ENCODE measurements at places on chromosomes 6 and 20.

DNA sequence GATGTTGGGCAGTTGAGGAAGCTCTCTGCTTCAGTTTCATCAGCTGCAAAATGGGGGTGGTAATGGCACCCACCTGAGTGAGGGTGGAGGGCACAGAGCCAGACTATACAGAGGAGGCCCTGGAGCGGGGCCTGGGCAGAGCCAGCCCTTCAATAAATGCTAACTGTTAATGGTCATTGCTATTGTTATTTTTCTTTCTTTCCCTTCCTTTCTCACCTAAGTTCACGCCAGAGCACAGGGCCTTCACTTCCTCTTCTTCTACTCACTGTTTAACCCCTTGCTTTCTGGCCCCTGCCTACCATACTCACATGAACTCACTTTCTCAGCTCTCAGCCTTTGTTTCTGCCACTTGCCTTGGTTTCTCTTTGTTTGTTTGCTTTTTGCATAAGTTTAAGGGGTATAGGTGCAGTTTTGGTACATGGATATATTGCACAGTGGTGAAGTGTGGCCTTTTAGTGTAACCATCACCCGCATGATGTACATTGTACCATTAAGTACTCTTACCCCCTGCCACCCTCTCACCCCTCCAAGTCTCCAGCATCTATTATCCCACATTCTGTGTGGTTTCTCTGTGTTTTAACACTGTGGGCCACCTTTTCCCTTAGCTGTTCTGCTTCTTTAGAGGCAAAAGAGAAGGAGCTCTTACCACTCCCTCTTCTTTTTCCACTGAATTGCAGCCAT, 7.5 kb upstream of the RREB1 start:
- no peak for DNase-seq

DNA sequence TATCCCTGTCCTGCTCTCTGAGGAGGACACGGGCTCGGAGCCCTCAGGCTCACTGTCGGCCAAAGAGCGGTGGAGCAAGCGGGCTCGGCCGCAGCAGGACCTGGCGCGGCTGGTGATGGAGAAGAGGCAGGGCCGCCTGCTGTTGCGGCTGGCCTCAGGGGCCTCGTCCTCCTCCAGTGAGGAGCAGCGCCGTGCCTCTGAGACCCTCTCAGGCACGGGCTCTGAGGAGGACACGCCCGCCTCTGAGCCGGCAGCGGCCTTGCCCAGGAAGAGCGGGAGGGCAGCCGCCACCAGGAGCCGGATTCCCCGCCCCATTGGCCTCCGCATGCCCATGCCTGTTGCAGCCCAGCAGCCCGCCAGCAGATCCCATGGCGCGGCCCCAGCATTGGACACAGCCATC, 14.2 kb upstream of the SLC22A7 start:
- DNase-seq = no peak

- DNase-seq = peak; percentile 62
These were observed 9.4 kb upstream of the HLA-DQA1 start for GRCh38 chr6:32627831-32628230.

GRCh38 chr6:12066297-12066696, 54.2 kb downstream of the HIVEP1 start:
- peak; percentile 21 for DNase-seq

DNA sequence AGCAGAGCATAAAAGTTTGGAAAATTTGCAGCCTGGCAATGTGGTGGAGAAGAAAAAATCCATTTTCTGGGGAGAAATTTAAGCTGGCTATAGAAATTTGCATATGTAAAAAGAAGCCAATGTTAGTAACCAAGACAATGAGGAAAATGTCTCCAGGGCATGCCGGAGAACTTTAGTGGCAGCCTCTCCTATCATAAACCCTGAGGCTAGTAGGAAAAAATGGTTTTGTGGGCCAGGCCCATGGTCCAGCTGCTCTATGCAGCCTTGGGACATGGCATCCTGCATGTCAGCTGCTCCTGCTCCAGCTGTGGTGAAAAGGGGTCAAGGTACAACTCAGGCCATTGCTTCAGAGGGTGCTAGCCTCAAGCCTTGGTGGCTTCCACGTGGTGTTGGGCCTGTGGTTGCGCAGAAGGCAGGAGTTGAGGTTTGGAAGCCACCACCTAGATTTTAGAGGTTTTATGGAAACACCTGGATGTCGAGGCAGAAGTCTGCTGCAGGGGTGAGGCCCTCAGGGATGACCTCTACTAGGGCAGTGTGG, 101.8 kb upstream of the SYNCRIP start:
- no peak for DNase-seq

DNA sequence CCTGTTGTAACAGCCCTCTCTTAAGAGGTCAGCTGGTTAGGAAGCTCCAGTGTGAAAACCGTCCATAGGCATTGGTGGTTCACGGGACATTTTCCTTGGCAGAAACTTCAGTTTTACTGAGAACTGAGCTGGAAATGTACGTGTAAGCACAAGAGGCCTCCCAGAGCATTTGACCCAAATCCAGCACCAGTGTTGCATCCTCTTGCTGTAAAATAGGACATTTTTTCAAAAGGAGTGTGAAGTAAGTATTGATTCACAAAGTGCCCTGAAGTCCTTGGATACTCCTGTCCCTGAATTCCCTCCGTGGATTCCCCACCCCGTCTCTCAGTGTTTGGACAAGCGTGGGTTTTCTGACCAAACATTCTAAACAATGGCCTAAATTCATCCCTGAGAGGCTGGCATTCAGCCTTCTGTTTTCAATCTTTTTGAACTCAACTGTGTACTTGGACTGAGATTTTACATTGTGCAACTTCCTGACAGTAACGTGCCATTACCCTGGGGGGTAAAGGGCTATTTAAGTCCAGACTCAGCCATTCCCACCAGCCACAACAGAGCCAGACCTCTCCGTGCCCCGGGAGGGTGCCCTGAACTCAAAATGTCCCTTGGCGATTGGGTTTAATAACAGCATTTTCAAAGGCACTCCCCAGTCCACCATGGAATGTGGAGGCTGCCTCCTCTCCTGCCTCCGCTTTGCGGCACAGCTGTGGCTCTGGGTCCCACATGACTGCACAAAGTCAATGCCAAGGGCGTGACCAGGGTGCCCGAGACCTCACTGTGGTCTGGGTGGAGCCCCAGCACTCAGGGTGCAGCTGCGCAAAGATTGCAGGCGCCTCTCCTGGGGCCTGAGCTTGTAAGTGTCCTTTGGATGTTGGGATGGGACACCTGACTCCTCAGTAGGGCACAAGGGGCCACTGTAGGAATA, 92.7 kb upstream of the AFDN start:
- peak; percentile 28 for DNase-seq

DNA sequence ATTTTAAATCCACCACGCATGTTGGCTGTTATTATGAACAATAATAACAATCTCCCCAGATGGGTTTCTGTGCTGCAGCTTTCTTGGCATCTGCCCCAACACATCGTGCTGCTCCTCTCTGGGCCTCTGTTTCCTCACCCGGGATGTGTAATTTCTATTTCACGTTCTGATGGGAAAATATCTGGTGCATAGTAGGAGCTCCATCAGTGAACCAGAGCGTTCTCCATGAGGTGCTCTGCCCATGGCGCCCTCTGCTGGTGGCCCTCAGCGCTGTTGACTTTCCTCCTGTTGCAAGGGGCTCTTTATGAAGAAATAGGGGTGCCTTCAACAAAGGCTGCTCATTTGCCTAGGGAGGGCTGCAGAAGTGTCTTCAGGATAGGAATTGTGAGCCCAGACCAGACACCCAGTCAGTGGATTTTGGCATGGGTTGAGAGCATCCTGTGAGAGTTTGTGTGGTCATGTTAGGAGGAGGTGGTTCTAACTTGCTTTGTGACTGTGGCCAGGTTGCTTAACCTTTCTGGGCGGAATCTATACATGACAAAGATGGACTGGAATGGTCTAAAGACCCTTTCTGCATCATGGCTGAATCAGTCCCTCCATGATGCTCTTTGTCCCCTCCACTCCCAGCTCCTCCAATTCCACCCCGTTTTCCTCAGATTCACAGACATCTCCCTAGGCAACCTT, 8.1 kb downstream of the SCRT2 start:
- DNase-seq = peak; percentile 45

DNA sequence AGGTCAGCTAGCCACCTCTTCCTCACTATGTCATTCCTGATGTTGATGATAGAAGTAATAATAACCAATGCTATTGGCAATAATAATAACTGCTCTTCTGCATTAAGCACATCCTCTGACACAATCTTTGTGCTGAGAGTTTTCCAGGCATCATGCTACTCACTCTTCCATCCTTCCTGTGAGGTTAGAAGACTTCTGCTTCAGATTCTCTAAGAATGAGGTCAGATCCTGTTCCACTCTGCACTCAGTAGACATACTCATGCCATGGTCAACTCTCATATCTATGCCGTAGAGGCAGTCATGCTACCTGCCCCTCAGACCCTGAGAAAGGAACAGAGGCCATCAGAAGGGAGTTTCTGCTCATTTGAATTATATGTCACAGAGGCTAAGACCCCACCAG, 98.1 kb upstream of the TOP1 start:
- DNase-seq = peak; percentile 60

DNA sequence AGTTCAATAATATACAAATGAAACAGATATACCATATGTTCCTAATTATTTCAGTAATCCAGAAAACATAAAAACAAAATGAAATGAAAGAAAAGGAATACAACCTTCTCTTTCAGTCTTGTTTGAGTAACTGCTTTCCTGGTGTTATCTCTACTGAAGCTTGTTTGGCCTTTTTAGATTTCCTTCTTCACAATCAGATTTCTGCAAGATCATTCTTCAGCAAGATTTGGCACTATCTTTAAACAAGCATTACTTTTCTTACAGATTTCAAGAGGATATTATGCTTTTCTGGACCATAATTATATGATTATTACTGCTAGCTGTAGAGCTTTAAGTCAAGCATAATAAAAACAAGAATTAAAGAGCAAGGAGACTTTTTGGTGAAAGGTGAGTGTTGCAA, 120.2 kb downstream of the MYB start:
- DNase-seq = no peak

- DNase-seq = no peak
These were observed 330.3 kb upstream of the PRDM1 start for GRCh38 chr6:105755885-105756284.

DNA sequence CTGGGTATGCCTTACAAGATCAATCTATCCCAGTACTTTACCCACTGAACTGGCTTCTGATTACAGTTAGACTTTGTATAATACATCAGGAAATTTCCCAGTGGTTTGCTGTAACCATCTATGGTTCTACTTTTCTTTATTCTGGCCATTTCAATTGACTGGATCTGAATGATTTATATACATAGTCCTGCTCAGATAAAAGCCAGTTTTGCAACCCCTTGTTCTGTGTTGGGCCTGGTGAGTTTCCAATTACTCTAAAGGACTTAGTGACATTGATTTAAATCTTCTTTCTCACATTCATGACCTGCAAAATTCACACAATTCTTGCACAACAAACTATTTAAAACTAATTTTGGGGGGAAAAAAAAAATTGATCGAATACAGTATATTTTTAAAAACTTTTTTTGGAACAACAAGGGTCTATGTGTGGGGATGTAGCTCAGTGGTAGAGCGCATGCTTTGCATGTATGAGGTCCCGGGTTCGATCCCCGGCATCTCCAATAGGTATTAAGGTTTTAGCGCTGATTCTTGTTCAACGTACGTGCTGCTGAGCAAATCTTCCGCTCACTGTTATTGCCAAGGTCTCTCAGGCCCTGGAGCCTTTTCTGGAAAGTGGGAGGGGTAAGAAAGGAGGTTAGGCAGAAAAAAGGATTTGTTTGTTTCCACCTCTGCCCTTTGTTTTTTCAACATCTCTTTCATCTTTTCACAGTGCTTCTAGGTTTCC, 117.5 kb downstream of the GPX5 start:
- DNase-seq = peak; percentile 92

- no peak for DNase-seq
These were observed 1.2 kb upstream of the DYNLRB1 start for GRCh38 chr20:34514897-34515483.

- DNase-seq = peak; percentile 20
These were observed 906 bp upstream of the PDE10A start for GRCh38 chr6:165663736-165664558.

DNA sequence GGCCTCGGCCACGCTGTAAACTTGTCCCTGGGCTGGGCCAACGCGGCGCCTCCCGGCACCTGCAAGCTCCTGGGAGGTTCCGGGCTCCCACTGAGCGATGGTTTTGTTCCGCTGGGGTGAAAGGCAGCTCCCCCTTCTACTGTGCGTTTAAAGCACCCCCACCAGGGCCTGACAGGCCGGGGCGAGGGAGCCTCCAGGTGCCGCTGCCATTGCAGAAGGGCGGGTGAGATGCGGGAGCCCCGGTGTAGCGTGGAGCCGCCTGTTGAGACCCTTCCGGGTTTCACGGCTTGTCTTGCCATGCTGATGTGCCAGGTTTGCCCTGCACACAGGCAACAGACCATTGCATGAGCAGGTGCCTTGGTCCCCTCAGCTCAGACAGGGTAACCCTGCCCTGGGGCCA, 2.9 kb downstream of the COL20A1 start:
- no peak for DNase-seq

DNA sequence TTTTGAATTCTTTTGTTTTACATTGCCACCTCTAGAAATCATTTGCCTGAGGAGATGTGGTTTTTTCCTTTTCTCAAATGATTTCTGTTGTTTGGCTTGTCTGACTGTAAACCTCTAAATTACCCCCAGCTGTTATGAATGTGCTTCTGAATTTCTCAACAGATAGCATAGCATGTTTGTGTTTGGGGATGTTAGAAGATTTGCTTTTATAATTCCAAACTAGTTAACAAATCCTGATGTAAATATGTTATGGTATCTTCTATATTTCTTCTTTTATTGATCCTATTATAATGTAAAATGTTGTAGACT, 31.6 kb upstream of the EZR start:
- peak; percentile 53 for DNase-seq

DNA sequence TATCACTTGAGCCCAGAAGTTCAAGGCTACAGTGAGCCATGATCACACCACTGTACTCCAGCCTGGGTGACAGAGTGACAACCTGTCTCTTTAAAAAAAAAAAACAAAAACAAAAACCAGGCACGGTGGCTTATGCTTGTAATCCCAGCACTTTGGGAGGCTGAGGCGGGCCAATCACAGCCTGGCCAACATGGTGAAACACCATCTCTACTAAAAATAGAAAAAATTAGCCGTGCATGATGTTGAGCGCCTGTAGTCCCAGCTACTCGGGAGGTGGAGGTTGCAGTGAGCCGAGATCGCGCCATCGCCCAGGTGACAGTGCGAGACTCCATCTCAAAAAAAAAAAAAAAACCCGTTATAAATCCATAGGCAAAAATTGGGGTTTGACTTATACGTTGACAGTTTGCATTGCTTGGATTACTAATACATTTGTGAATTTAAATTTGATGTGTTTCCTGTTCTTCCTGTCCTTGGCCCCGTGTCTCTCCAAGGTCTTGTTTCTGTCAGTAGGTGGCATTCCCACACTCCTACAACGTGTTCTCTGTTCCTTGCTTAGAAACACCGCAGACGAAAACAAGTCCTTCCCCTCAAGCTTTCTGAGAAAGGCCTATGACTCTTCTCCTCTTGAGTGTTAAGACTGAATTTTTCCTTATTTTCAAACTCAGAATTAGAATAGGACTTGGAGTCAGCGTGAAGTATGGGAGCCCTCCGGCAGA, 147.0 kb downstream of the DTNBP1 start:
- DNase-seq = no peak

Data from iris pigment epithelial cell (primary cell).